ENCODE measurements at places on chromosomes 13 and 19. TPM values are rescaled to one million over a fixed set of nuclear protein-coding genes. Genes with fewer than 3 reads are reported as not detected.

- no peak for DNase-seq
Measured at GRCh38 chr13:75505327-75505726, 23.4 kb upstream of the TBC1D4 start.

CPB2 gene
- not detected for total RNA-seq

UNC13A gene
- 0.35 TPM for total RNA-seq

MEIOSIN gene
- not detected for total RNA-seq

DNA sequence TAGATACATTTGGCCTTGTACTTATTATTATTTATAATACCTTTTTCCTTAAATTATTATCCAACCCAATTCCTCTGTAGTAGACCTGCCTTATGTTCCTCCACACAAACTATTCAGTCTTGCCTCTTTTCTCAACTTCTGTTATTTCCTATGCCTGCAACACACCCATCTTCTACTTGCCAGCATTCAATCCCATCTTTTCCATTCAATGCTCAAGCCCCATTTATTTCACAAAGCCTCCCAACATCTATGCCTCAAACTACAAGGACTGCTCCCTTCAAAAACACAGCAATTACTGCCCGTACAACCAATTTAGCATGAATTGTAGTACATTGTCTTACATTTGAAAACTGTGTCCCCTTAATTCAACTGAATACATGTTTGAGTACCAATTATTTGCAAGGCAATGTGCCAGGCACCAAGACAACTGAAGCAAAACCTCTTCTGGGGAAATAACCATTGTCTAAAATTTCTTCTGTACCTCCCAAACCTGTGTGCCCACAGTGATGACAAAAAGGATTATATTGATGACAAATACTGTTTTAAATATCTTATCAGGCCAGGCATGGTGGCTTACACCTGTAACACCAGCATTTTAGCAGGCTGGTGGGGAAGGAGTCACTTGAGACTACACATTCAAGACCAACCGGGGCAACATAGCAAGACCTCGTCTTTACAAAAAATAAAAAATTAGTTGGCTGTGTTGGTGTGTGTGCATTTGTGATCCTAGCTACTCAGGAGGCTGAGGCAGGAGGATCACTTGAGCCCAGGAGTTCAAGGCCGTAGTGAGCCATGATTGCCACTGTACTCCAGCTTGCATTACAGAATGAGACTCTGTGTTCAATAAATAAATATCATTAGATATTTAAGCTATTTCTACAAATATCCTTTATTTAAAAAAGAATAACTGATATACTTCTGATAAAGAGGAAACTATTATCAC lies 35.1 kb downstream of the ELF1 start:
- no peak for DNase-seq

DNA sequence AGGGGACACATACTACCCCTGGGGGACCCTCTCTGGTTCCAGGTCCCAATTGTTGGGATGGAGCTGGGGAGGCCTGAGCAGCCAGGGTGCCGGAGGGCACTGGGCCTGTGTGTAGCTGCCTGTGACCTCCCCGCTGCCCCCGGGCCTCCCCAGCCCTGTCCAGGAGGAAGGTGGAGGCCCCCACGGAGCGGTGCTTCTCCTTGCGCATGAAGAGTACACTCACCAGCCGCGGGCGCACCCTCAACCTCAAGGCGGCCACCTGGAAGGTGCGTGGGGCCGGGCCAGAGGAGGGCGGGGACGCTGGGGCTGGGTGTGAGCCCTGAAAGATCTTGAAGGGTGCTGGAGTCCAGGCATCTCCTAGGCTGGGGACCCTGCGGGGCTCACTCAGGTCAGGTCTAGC lies 11.7 kb downstream of the HIF3A start:
- DNase-seq: no peak

ATP4B gene
- total RNA-seq: not detected

DNA sequence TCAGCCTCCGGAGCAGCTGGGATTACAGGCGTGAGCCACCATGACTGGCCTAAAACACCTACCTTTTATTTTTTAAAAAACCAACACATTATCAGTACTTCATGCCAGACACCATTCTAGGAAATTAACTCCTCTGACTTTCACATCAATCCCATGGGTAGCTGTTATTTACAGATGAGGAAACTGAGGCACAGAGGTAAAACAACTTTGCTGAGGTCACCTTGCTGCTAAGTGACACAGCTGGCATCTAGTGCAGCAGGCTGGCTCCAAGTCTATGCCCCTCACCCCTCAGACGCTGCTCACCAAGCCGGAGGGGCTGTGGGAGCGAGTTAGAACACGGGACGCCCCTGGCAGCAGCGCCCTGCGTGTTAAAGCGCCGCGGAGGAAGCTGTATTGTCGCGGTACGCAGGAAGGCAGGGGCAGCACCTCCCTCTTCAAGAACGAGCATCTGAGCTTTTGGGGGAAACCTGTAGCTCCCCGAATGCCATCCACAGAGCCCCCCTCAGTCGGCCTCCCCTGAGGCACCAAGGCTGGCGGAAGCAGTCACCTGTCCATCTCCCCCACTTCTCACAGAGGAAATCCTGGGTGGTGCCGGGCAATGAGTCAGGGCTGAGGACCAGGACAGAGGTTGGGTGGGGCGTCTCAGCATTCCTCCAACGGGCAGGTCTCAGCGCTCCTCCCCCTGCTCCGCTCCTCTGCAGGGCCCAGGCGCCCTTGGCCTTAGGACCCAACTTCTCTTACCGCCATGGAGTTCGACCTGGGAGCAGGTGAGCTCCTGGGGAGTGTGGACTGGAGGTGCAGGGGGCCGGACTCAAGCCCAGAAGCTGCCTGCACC lies at the start of gene C19orf33:
TSS of gene C19orf33 (plus strand) at position 735 of the 835 bp plus-strand sequence. CDS start at position 746, 11 bp downstream.
- no peak for DNase-seq

Data from uterus (tissue), 4 donors.